ENCODE measurements at places on chromosomes 2 and 18.
A peak's percentile ranks its signal among the peaks of the same experiment; 100 is the strongest.

GRCh38 chr2:64522843-64523428 lies 1.2 kb upstream of the AFTPH start:
- peak; percentile 72 for DNase-seq

DNA sequence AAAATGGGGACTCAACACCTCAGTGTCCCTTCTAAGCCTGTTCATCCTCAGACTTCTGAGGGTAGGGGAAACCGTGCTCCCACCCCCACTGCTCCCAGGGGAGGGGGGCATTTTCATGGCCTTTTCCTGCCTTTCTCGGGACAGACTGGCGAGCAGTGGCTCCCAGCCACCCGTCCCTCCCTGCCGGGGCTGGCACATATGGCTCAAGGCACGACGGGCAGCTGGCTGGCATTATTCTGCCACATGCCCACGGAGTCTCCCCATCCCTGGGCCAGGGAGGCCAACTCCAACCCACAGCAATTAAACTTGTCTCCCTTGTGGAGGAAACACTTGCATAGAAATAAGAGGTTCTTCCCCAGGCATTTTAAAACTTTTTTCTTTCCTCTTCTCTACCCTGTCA lies 148.5 kb upstream of the CBLN2 start:
- DNase-seq: no peak

DNA sequence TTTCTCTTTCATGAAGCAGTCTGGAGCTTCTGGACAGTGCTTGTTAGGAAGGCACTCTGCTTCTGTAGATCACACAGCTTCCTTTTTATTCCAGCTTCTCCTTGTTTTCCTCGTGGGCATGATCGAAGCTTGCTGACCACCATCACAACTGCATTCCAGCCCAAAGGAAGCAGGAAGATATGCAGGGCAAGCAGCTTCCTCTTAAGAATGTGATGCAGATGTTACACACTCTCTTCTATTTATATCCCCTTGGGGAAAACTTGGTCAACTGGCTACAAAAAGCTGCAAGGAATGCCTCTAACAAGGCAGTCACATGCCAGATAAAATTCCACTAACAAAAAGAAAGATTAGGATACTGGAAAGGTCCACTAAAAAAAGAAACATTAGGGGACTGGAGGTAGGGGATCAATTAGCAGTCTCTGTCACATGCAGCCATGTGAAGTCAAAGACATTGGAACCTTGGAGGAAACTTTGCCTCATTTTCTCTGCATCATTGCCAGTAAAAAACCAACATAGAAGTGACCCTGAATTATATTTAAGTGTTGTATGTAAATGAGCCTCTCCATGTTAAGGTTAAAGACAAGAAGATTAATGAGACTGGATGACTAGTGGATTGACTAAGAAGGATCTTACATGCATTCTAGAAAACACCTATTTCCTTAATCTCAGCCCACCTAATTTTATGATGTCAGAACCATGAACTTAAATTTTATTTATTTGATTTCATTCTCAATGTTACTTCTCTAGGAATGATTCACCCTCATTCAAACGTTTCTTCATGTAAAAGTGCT lies 98.3 kb downstream of the NAB1 start:
- DNase-seq: no peak

DNA sequence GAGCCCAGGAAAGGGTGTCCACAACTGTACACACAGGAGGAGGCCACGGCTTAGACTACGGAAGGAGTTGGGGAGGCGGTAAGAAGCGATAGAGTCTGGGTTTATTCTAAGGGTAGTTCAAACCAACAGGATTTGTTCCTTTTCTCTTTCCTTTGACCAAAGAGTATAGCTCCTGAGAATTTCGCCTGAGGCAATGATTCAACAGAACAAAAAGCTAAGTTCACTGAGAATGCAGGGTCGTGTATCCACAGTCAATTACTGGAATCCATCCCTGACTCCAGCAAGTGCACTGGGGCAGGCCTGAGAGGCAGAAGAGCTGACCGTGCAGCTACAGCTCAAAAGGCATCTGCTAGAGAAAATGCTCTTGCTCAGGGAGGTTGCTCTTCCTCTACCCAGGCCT lies 140.9 kb downstream of the TFCP2L1 start:
- DNase-seq: peak; percentile 14

DNA sequence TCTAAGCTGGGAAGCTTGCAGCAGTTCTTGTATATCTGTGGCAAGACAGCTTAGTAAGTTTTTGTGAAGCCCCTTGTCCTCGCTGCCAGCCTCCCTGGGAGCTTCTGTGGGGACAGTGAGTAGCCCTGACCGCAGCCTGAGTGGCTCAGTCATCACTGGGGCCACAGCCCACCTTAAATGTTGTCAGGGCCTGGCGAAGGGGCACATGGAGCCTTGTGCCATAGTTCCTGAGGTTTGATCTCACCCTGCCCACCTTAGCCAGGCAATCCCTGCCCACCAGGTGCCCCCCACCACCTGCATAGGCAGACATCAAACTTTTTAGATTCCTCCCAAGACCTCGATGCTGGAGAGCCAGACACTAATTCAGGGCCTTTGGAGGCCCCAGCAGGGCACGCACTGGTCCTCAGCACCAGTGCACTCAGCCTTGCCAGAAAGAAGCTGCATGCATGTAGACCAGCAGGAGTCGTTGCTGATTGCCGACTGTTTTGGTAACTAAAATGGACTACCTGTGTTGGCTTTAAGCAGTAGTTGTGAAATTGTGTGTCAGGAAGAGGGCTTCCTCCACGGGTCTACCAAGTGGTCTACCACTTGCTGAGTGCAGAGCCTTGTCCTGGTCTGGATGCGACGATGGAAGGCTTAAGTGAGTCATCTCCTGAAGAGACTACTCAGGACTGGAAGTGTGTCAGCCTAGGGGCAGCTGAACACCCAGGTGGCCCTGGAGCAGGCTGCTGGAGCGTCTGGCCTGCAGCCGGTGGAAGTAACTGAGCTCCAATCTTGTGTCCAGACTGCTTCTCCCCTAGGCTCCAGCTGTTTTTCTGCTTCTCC lies 233.1 kb downstream of the SEPTIN10 start:
- DNase-seq: peak; percentile 38

GRCh38 chr2:45329045-45329677 lies 281.9 kb downstream of the SRBD1 start:
- peak; percentile 57 for DNase-seq

GRCh38 chr2:47083886-47084687 lies 71.0 kb downstream of the STPG4 start:
- DNase-seq: no peak

- DNase-seq: no peak
Observed at GRCh38 chr2:143623231-143623908, 494.2 kb downstream of the ARHGAP15 start.

GRCh38 chr2:188884517-188884916 lies 89.7 kb upstream of the COL3A1 start:
- DNase-seq: peak; percentile 20

DNA sequence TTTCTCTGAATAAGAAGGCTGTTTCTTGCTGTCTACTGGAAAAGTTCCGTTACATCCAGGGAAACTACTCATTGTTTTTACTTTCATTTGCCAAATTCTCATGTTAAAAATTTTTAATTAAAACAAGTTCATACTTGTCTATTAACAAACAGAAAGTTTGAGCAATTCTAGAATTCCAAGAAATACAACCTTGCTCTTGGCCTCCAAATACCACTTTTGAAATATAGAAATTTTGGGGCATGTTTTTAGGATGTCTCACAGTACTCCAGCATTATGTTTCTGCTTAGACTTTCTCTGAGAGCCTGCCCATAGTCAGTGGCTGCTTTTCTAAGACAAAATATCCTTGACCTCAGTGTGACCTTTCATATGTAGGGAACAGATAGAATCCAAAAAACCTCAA lies 228.7 kb upstream of the RND3 start:
- no peak for DNase-seq

- DNase-seq: no peak
Observed at GRCh38 chr2:44932564-44933392, 8.7 kb upstream of the SIX3 start.

GRCh38 chr18:55422456-55423180 lies 165.4 kb downstream of the TCF4 start:
- peak; percentile 64 for DNase-seq

GRCh38 chr18:24170360-24170759 lies 31.5 kb downstream of the CABYR start:
- DNase-seq: no peak

DNA sequence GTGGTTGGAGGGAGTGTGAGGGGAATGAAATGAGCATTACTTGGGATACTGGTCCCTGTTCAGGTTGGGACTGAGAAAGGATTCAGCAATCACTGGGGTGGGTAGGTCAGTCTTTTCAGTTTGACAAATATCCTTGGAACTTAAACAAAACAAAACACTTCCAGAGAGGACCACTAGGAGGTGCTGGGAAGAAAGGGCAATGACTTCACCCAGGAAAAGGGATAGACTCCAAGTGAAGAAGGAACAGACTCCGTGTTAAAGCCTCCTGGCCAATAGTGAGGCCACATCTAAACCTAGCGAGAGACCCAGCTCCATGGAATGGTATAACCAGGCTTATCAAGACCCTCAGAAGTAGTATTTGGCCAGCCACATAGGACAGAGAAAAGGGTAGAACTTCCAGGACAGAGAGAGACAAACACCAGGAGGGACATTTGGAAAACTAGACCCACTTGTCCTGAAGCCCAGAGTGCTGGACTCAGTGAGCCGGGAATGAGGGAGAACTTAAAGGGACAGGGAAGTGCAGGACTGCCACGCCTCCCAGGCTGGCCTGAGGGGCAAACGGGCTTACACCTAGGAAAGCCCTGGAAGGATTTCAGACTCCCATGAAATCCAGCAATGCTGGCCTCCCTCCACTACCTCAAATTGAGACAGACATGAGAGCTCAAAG lies 19.6 kb upstream of the KCNG3 start:
- peak; percentile 50 for DNase-seq

GRCh38 chr2:236616624-236617023 lies 47.0 kb downstream of the ACKR3 start:
- DNase-seq: no peak

- DNase-seq: no peak
Observed at GRCh38 chr2:180597179-180597578, 383.2 kb upstream of the UBE2E3 start.

GRCh38 chr18:54774981-54775665 lies 53.2 kb upstream of the RAB27B start:
- DNase-seq: peak; percentile 30
